ENCODE measurements at places on chromosomes 12 and 14.

DNA sequence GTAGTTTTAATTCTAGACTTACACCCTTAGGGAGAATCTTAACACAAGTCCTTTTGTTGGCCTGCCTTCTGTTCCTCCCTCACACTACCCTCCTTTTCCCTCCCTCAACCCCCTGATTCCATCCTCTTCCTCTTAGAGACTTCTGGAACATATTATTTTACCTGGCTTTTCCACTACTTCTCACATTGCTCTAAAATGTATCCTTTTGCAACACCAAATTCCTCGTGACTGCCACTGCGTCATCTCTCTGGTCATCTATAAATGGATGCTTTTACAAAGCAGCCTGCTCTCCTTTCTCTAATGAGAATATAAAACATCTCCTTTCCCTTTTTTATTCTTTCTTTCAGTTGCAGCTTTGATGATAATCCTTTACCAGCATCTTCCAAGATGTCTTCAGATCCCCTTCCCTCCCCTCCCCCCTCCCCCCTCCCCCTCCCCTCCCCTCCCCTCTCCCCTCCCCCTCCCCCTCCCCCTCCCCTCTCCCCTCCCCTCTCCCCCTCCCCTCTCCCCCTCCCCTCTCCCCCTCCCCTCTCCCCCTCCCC, 93.6 kb downstream of the DIP2B start:
- no peak for DNase-seq

GRCh38 chr14:81169267-81169666, 51.5 kb downstream of the GTF2A1 start:
- DNase-seq = no peak

- no peak for DNase-seq
Measured at GRCh38 chr12:43964961-43965360, 129.1 kb downstream of the TMEM117 start.

- no peak for DNase-seq
Measured at GRCh38 chr12:104154286-104154685, 16.3 kb upstream of the NFYB start.

DNA sequence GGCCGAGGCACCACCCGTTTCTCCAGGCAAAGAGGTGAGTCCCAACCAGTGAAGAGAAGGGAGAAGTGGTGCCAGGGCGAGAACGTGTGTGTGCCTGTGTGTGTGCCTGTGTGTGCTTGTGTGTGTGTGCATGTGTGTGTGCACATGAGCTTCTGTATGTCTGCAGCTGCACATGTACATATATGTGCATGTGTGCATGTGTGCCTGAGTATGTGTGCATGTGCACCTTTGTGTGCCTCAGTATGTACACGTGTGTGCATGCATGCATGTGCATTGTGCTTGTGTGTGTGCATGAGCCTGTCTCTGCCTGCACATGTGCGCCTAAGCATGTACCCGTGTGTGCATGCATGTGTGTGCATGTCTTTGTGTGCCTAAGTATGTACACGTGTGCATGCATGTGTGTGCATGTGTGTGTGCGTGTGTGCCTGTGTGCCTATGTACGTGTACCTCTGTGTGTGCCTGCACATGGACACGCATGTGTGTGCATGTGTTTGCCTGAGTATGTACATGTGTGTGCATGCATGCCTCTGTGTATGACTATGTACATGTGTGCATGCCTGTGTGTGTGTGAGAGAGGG, 5.9 kb upstream of the GALNT9 start:
- no peak for DNase-seq

Measured in Jurkat, Clone E6-1 (cell line).